ENCODE measurements at places on chromosomes 5 and 9.

GRCh38 chr9:116061546-116062205 lies 91.9 kb upstream of the PAPPA start:
- no peak for DNase-seq
- no peaks in the 10 kb centered on the region for H3K4me1 ChIP-seq
- H3K4me3 ChIP-seq, result no peak overlapping the region
- H3K36me3 ChIP-seq, result no peaks in the 10 kb centered on the region
- H3K27ac ChIP-seq, result no peak overlapping the region

GRCh38 chr5:74892921-74893320 lies 26.7 kb upstream of the FAM169A start:
- no peaks in the 10 kb centered on the region for H3K27me3 ChIP-seq
- no peaks in the 10 kb centered on the region for H3K4me1 ChIP-seq
- H3K36me3 ChIP-seq, result no peaks in the 10 kb centered on the region
- H3K27ac ChIP-seq, result no peak overlapping the region
- DNase-seq, result no peak
- H3K4me3 ChIP-seq, result no peak overlapping the region

DNA sequence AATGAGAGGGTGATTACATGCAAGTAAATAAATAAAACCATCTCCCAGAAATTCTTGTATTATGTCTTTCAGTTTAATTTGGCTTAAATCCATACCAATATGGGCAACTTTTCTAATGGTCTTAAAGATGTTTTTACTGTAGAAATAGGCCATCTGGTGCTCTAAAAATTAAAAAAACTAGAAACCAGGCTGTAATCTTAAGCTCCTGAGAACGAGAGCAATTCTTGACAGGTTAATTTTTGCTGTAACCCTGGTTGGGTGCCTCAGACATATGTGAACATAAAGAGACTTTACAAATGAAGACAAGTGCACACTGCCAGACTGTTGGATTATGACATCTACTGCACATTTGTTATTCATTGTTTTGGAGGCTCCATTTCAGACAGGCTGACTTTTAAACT lies 246.8 kb upstream of the DAB2 start:
- no peak overlapping the region for H3K4me3 ChIP-seq
- DNase-seq, result no peak
- no peak overlapping the region for H3K27ac ChIP-seq
- H3K27me3 ChIP-seq, result no peaks in the 10 kb centered on the region

GRCh38 chr9:123231421-123231820 lies 37.0 kb downstream of the STRBP start:
- no peaks in the 10 kb centered on the region for H3K4me1 ChIP-seq
- H3K4me3 ChIP-seq, result no peak overlapping the region
- H3K27me3 ChIP-seq, result no peaks in the 10 kb centered on the region
- H3K36me3 ChIP-seq, result no peaks in the 10 kb centered on the region

- DNase-seq, result no peak
- no peaks in the 10 kb centered on the region for H3K4me1 ChIP-seq
- peaks cover 5% of the 10 kb centered on the region for H3K36me3 ChIP-seq
- no peak overlapping the region for H3K4me3 ChIP-seq
Measured at GRCh38 chr9:90822866-90823265, 21.2 kb downstream of the SYK start.

GRCh38 chr5:73393611-73394489 lies 54.7 kb downstream of the FOXD1 start:
- peaks cover 10% of the 10 kb centered on the region for H3K4me1 ChIP-seq
- H3K4me3 ChIP-seq, result no peak overlapping the region
- H3K27me3 ChIP-seq, result no peaks in the 10 kb centered on the region

DNA sequence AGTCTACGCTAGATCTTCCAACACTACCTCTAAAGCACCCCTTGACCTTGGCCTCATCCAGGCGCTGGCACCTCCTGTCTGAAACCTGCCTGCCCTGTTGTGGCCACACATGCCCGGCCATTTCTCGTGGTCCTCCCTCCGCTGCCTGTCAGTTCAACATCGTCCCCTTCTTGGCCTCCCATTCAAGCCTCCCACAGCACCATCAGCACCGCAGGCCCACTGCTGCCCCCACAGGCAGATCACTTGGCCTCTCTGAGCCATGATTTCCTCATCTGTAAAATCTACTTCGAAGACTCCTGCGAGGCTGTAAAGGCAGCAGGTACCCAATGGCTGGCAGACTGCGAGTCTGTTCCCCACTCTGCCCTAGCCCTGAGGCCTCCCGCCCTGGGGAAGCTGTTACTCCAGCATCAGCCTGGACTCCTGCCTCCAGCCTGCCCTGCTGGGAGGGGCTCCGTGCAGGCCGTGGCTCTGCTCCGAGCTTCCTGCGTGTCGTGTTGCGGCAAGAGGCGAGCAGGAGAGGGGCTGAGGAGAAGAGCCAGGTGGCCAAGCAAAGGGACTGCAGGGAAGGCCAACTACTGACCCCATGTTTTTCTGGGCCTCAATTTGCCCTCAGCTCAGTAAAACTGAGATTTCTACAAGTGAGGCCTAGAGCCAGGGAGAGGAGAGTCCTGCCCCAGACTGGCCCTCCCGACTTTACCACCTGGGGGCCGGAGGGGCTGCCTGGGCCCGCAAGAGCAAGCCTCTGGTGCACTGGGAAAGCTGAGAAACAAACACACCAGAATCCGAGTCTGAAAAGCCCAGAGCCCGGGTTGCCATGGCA lies 70.5 kb upstream of the LRRTM2 start:
- H3K4me3 ChIP-seq, result no peak overlapping the region
- H3K4me1 ChIP-seq, result no peaks in the 10 kb centered on the region
- DNase-seq, result no peak
- no peaks in the 10 kb centered on the region for H3K27me3 ChIP-seq
- no peaks in the 10 kb centered on the region for H3K36me3 ChIP-seq

- no peaks in the 10 kb centered on the region for H3K27me3 ChIP-seq
- H3K4me1 ChIP-seq, result no peaks in the 10 kb centered on the region
- no peak for DNase-seq
- H3K36me3 ChIP-seq, result no peaks in the 10 kb centered on the region
Measured at GRCh38 chr9:87577746-87578145, 80.1 kb downstream of the DAPK1 start.

DNA sequence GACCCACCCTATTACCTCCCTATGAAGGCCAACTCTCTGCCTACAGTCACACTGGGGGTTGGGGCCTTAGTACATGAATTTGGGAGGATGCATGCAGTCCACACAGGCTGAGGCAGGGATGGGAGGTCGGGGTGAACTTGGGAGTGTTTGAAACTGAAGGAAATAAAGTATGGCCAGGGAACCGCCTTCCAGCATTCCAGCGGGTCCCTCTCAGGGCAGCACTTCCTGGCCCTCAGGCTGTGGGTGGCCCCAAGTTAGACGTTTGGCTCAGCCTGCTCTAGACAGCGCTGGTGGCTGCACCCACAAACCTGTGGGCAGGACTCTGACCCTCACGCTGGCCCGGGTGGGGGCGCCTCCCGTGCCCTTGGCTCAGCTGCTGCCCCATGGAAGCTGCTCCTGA lies 74.3 kb downstream of the UBE2QL1 start:
- no peak for DNase-seq
- no peak overlapping the region for H3K27ac ChIP-seq
- H3K4me1 ChIP-seq, result no peaks in the 10 kb centered on the region
- H3K4me3 ChIP-seq, result no peak overlapping the region
- no peaks in the 10 kb centered on the region for H3K36me3 ChIP-seq
- no peaks in the 10 kb centered on the region for H3K27me3 ChIP-seq

DNA sequence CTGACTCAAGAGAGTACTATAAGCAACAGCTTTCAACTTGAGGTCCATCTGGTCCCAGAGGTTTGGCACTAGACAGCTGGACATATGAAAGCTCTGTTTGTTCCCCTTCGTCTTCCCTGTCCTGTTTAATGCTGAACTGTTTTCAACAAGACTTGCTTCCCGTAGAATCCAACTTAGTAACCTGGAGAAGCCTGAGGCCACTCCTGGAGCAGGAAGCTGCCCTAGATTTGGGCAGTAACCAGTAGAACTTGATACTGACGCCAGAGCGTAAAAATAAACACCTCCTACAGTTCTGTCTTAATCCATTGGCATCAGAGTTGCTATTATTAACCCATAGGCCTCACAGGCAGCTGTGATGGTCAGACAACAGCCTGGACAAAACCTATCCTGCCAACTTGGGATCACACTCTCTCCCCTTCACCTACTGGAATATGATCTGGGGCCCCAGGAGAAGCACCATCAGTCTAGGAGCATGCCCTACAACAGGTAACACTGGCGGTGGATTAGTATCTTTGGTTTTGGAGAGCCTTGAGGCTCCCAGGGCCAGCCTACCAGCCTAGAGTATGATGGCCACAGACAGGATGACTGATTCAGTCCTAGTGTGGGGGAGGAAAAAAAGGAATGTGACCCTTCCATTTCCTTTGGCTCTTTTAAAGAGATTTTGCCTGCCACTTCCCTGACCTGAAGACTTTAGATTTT lies 29.2 kb downstream of the RUSC2 start:
- H3K27me3 ChIP-seq, result no peaks in the 10 kb centered on the region
- DNase-seq, result no peak
- H3K36me3 ChIP-seq, result no peaks in the 10 kb centered on the region
- peak overlapping the region; percentile 57 for H3K27ac ChIP-seq
- no peaks in the 10 kb centered on the region for H3K4me1 ChIP-seq

DNA sequence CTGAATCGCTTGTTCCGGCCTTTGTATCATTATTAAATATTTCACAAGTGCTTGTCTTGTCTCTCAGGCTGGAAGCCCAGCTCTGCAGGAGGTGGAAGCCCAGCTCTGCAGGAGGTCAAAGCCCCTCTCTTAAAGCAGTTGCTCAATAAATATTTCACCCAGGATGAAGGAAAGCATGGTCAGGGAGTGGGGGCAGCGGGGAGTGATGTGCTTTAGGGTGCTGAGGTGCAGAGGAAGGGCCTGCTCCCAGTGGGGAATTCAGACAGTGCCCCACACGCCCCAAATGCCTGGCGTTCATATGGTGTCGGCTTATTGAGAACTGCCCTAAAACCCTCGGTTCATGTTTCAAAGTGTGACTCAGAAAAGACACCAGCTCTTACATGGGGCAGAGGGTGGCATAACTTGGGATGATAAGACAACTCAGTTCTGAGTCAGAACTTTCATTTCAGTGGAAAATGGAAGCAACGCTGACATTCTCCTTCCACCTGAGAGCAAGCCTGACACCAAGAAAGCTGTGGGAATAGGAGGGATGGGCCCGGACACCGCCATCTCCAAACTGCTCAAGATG lies 114.3 kb upstream of the DAP start:
- no peaks in the 10 kb centered on the region for H3K4me1 ChIP-seq
- H3K36me3 ChIP-seq, result no peaks in the 10 kb centered on the region
- no peak overlapping the region for H3K27ac ChIP-seq
- no peak overlapping the region for H3K4me3 ChIP-seq
- H3K27me3 ChIP-seq, result no peaks in the 10 kb centered on the region

GRCh38 chr9:124342776-124343485 lies 72.3 kb downstream of the PSMB7 start:
- no peaks in the 10 kb centered on the region for H3K27me3 ChIP-seq
- H3K27ac ChIP-seq, result peak overlapping the region; percentile 43
- H3K4me1 ChIP-seq, result no peaks in the 10 kb centered on the region
- H3K4me3 ChIP-seq, result no peak overlapping the region
- DNase-seq, result no peak

DNA sequence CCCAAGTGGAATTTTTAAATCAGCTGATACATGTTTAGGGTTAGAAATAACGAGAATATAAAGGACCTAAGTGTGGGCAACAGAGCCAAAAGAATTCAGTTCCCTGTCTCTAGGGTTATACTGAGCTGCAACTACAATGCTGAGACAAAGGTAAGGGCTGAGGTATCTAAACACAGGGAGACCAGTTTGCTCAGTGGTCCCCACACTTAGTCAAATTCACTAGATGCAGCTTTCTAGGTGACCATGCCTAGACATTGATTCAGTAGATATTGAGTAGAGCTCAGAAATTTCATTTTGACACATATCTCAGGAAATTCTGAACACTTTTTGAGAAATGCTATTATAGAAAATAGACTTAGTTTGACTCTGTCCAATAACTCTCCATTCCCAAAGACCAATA lies 84.8 kb downstream of the PPP2R2B start:
- no peaks in the 10 kb centered on the region for H3K4me1 ChIP-seq
- H3K27me3 ChIP-seq, result no peaks in the 10 kb centered on the region
- H3K27ac ChIP-seq, result no peak overlapping the region
- DNase-seq, result no peak

GRCh38 chr9:36504156-36504555 lies 68.5 kb upstream of the MELK start:
- H3K36me3 ChIP-seq, result no peaks in the 10 kb centered on the region
- no peaks in the 10 kb centered on the region for H3K4me1 ChIP-seq
- no peak for DNase-seq
- H3K27me3 ChIP-seq, result no peaks in the 10 kb centered on the region
- no peak overlapping the region for H3K27ac ChIP-seq
- no peak overlapping the region for H3K4me3 ChIP-seq

- DNase-seq, result no peak
- H3K27ac ChIP-seq, result no peak overlapping the region
- no peaks in the 10 kb centered on the region for H3K36me3 ChIP-seq
Measured at GRCh38 chr5:80987078-80987766, 27.1 kb downstream of the RASGRF2 start.

DNA sequence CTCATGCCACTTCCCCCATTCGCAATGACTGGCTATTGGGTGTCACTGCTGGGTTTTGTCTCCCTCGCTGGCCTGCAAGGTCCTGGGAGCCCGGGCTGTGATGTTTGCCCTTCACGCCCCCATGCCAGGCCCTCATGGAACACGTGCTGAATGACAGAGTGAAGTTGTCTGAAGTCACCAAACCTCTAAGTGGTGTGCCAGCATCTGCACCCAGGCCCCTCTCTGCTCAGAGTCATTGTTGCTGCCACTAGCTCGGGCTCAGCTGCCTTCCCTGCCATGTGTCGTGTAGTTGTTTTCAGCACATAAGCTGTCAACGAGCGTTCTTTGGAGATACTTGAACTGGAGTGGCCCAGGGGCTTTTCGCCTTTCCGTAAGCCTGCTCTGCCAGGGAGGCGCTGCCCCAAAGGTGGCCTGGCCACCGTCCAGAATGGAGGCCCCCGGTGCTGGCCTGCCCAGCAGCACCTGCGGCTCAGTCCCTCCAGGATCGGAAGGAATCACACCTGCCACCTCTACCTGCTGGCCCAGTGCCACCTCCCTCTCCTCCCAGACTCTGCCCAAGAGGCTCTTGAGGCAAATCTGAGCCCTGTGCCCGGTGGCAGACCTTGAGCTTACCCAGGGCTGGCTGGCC lies 250.1 kb downstream of the PBX3 start:
- no peaks in the 10 kb centered on the region for H3K4me1 ChIP-seq
- H3K36me3 ChIP-seq, result no peaks in the 10 kb centered on the region
- H3K27me3 ChIP-seq, result no peaks in the 10 kb centered on the region
- no peak overlapping the region for H3K27ac ChIP-seq
